ENCODE measurements at places on chromosomes 3 and 15.
A peak's percentile ranks its signal among the peaks of the same experiment; 100 is the strongest.

GRCh38 chr15:71811752-71812735 is 1.7 kb downstream of the NR2E3 start:
- ATAC-seq, result no peak

DNA sequence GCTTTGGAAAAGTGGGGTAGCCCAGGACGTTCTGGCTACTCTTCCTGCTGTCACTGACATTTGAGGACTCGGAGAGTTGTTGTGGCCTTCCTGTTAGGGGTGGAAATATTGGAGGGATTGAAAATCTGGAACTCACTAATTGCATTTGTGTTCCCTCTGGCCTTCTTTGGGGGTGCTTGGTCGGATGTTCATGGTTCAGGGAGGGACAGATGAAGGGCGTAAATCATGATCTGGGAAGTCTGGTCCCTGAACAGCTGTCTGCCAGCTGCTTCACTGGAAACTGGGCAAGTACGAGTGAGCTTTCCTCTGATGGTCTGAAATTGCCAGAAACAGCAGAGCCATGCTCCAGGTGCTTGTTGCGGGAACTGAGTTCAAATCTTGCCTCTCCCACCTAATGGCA is 327.8 kb upstream of the C2CD4B start:
- ATAC-seq, result no peak

DNA sequence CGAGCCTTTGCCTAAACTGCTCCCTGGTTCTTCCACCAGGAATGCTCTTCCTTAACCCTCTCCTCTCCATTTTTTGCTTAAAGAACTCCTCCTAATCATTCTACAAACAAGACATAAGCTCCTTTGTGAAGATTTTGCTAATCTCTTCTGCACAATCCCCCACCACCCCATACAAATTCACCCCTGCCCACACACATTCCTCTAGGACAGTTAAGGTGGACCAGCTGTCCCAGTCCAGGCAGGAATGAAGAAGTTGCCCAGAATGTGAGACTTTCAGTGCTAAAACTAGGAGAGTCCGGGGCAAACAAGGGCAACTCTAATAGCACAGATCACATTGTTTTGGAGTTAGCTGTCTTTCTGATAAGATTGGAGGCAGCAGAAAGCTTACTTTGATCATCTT is 13.9 kb upstream of the FAM174B start:
- ATAC-seq, result no peak

DNA sequence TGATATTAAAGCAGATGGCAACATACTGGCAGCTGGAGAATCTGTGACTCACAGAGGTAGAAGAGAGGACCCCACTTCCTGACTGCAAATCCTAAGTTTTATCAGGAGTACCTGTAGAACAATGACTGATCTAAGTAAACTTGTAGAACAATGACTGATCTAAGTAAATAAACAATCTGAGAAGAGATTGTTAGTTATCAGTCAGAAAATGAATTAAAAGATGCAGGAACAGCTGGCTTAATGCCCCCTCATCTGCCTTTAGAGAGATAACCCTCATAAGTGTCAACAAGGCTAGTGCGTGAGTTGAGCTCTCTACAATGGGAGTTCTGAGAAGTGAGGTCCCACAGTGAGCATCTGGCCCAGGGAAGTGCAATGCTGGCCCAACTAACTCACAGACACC is 14.6 kb downstream of the ACAD11 start:
- ATAC-seq, result no peak

DNA sequence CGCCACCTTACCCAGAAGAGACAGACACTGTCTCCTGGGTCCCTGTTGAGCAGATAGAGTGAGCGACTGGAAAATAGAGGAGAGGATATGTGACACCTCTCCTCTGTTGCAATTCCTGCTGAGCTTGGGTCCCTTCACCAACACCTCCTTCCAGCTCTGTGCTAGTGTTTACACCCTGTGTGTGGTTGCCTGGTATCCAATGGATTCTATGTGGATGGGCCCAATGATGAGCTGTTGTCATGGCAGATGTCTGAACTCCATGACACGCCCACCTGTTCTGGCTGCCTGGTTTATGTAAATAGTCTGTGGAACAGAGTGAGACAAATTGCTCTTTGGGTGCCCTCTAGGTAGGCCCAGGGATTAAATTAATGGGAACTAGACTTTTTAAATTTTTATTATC is 23.7 kb downstream of the RBM5 start:
- ATAC-seq, result no peak

- no peak for ATAC-seq
These were observed 38.4 kb downstream of the SYNM start for GRCh38 chr15:99143242-99143641.

DNA sequence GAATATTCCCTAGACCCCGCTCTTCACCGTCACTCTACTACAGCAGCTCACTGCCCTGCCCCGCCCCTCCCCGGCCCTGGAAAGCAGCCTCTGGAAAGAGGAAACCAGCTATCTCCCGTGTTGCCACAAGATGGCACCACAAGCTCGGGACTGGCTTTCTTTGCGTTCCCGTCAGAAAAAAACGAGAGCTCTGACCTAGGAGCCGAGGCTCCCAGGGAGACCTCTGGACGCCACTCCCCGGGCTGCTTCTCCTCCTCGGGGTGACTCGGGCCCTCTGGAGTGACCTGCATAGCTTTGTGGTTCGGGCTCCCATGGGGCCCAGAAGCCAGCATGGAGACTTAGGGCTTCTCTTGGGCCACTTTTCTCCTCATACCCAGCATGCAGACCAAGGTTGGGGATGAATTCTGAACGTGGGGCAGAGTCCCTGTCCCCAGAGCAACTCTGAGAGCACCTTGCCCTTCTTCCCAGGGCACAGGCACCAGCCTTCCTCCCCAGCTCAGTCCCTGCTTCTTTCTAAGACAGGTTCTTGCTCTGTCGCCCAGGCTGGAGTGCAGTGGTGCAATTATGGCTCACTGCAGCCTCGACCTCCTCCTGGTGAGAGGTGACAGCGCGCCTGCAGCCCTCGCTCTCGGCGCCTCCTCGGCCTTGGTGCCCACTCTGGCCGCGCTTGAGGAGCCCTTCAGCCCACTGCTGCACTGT is 19.0 kb downstream of the STOML1 start:
- peak; percentile 87 for ATAC-seq
